ENCODE measurements at places on chromosomes 4 and X. TPM values are rescaled to one million over a fixed set of nuclear protein-coding genes. Genes with fewer than 3 reads are reported as not detected.

DNA sequence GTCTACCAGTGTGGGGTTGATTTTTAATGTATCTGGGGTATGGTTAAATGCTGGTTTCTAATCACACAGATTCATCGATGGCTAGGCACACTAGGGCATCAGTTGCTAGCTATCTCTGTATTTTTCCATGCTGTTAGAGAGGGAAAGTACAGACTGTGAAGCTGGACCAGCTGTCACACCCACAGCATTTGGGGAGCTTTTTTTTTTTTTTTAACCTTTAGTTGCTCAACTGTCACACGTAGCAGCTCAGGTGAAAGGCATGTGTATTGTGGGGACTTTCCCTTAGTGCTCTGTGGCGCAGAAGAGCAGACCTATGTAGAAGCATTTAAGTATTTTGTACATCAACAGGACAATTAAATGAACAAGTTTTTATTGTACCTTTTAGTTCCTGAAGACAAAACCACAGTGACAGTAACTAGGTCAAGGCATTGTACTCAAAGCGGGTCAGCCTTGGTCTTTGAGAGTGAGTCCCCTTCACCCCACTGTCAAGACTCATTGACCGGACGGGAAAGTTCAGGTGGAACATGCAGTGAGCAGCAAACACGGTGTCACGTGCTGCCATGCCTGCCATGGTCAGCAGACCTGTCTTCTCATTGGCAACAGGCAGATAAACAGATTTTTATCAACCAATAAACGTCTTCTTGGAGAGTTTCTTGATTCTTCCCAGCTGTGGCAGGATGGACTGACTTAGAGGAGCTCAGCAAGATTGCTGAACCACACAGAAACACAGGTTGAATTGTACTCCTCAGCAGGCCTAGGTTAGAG, 65.3 kb downstream of the CASP3 start:
- no peak for DNase-seq

DNA sequence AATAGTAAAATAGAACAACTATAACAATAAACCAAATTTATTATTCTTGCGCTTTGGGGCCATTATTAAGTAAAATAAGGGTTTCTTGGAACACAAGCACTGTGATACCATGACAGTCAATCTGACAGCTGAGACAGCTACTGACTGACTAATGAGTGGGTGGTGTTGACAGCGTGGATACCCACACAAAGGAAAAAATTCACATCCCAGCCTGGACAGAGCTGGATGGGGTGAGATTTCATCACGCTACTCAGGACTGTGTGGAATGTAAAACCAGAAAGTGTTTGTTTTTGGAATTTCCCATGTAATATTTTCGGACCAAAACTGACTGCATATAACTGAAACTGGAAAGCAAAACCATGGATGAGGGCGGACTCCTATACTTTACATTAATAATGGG, 48.8 kb downstream of the IGFBP7 start:
- no peak for DNase-seq

Gene CENPVL2
- not detected for polyA plus RNA-seq

Gene MAGEA12
- not detected for polyA plus RNA-seq

All from left lung (tissue), 14 donors.